Esophagus mucosa (tissue), 1 donor: ENCODE measurements at places on chromosomes 5 and 9.
A peak's percentile ranks its signal among the peaks of the same experiment; 100 is the strongest.

DNA sequence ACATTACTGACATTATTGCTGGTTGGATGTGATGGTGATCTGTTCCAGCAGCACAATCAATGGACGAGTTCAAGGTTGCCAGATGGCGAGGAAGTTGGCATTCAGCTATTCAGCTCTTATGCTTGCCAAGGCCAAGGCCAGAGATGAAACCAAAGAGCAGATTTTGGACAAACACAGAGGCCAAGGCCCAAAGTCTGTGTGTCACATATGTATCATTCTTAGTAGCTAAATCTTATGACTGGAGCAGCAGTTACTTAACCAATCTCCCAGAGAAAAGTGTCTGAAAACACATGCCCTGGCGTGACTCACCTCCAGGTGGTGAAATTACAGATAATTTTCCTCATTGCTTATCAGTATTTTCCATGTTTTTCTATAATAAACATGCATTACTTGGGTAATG lies 189.0 kb upstream of the EGFLAM start:
- ATAC-seq: no peak

DNA sequence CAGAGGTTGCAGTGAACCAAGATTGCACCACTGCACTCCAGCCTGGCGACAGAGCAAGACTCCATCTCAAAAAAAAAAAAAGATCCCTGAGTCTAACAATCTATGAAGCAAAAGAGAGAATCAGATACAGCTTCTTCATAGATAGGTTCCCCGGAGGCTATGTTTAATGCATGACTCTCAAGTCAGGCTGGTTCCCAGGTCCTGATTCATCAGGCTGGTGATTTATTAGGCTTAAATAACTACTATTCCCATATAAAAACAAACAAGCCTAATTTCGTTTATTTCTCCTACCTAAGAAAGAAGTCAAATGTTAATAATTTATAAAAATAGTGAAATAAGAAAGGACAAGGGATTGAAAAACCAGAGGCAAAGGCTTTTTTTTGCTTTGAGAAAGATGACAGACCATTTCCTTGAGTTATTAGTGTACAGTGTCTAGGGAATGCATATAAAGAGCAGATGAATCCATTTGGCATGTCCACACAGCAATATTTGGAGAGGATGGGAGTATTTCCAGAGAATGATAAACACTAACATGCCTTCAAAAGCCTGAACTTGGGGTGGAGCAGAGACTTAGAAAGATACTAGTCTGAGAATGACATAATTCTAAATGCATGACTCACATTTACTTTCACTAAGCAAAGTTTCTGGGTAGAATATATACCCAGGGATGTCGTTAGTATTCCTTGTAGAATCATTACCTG lies 115.3 kb downstream of the NREP start:
- ATAC-seq: peak; percentile 84

GRCh38 chr9:133135146-133135745 lies 14.2 kb upstream of the RALGDS start:
- ATAC-seq: peak; percentile 75

GRCh38 chr5:66713998-66714397 lies 117.8 kb downstream of the MAST4 start:
- peak; percentile 94 for ATAC-seq

DNA sequence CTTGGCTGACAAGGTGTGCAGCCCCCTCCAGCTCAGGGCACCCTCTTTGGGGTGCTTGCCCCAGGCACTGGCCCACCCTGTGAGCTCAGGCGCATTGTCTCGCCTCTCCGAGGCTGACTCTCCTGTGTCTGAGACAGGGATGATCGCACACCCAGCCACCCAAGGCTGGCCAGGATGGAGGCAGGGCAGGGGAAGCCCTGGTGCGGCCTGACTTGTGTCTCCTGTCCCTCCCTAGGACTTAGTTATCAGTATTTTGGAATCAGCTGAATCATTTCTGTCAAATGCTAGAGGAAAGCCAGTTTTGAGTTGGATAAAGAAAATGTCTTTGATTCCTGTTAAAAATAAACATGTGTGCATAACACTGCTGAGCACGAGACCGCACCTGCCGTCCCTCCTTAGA lies 2.5 kb upstream of the DBH start:
- no peak for ATAC-seq

GRCh38 chr9:16202914-16203728 lies 650.3 kb downstream of the CCDC171 start:
- ATAC-seq: no peak

GRCh38 chr5:83917261-83917908 lies 196.7 kb upstream of the HAPLN1 start:
- ATAC-seq: no peak

DNA sequence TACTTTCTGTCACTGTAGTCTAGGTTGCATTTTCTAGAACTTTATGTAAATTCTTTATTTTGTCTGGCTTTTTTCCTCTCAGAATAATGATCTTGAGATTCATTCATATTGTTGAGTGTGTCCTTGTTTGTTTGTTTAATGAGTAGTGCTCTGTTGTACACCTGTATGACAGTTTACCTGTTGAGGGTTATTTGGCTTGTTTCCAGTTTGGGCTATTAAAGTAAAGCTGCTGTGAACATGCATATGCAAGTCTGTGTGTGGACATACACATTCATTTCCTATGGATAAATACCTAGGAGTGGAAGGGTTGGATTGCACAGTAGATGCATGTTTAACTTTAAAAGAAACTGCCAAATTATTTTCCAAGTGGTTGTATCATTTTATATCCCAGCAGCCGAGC lies 30.4 kb downstream of the MVB12B start:
- no peak for ATAC-seq

DNA sequence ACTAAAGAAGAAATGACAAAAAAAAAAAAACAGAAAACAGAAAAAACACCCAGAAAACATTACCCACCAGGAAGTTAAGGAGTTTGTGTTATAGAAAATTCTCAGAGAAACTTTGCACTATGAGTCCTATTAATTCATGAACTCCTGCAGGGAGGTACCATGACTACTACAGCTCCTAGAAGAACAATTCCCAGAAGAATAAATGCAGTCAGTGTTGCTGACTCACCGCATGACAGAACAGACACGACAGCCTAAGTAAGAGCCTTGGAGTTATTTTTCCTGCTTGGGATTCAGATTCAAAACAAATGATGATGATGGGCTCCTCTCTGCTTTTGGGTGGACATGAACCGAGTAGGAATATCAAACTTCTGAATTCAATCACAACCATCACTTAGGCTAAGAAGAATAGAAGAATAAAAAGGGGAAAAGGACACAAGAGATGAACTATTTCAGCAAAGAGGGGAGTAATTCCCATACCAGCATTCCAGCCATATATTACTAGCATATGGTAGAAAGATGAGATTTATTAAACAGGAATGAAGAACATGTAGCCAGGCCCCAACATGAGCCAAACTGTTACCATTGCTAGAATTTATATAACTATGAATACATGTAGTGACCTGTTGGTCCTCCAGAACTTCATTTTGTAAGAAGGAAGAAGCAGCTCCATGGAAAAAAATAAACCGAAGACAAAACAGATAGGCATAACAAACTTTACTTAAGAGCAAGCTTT lies 209.6 kb upstream of the PDE4D start:
- no peak for ATAC-seq

DNA sequence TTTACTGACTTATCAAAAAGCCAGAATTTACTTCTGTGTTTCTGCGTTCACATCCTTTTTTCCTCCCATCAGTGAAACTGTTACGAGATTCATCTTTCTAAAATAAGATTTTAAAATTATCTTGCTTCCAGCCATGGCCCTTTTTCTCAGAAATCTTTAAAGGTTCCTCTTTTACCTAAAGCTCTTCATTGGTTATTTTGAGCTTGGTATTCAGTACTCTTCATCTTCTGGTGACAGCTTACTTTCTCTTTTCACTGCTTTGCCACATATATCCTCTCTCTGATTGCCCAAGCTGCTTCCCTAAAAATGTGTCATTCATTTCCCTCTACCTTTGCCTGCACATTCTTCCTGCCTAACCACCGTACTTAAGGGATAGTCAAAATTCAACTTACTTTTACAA lies 32.3 kb downstream of the TGFBR1 start:
- ATAC-seq: no peak

DNA sequence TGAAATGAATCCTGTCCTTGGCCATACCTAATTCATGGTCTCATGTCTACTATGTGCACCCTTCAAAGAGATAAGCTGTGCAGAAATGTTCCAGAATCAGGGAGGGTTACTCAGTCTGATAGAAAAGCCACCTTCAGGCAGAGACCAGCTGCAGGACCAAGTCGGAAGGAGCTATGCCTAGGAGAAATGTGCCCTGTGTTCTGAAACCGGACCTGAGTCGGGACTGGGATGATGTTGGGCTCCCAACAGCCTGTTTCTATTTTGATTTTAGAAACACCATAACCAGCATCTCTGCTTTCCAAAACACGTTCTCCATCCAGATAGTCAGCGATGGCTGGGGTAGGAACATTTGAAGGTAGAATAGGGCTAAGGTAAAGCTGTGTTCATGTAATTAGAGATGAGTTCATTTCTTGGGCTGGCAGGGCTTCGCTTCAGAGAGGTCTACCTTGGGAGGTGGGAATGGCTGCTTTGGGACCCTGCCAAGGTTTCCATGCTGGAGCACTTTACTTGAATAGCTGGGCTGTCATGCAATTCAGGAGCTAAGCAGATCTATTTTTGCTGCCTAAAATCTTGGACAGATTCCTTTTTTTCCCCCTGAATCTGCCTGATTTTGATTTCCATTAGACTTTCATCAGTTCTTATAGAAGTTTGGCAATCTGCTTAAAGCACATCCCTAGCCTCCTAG lies 2.8 kb downstream of the ADCY2 start:
- no peak for ATAC-seq

DNA sequence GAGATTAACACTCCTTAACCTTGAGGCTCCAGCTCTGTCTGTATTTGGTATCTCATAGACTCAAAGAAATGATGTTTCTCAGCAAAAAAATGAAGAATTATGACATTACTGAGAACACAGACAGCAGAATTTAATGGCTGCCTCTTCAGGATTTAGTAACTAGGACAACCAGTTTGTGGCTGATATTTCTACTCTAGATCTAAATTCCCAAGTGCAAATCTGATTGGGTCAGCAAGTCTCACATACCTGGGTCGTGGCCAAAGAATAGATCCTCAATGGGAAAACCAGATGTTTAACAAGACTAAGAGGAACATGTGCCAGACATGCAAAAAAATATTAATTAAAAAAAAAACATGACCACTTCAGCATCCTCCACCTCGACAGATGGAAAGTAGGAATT lies 608.9 kb downstream of the DTWD2 start:
- no peak for ATAC-seq
